IMR-90 (cell line): ENCODE measurements at places on chromosomes 11 and 22. TPM values are rescaled to one million over a fixed set of nuclear protein-coding genes. Genes with fewer than 3 reads are reported as not detected.

Gene TBX1
- 0.03 and 0.13 TPM in 2 replicates for polyA plus RNA-seq

Gene PDE2A
- 0.02 and 0.06 TPM in 2 replicates for polyA plus RNA-seq

Gene MCAT
- 19.7 and 21.2 TPM in 2 replicates for polyA plus RNA-seq

- no peak for DNase-seq
These were observed 22.1 kb downstream of the GDPD5 start for GRCh38 chr11:75503531-75504099.

- peak; percentile 92 for DNase-seq
These were observed 769 bp downstream of the MAFF start for GRCh38 chr22:38202437-38203089.

- DNase-seq = no peak
These were observed 6.1 kb upstream of the ANO1 start for GRCh38 chr11:70071996-70072395.

DNA sequence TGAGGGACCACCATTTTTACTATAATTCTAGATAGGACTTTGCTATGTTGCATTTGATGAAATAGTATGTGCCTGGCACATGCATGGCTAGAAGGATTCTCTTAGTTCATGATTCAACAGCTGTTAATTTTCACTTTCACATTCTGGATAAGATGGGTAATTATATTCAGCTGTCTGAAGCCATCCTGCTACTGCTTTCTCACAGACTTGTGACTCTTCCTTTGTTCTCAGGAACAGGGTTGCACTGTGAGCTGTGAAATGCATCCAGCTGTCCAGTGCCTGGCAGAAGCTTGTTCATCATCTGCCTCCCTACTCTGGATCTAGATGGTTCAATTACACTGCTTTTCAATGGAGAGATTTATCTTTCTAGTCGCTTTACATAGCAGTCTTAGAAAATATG, 610.1 kb upstream of the ANO5 start:
- DNase-seq = no peak

- no peak for DNase-seq
These were observed 96.3 kb downstream of the APIP start for GRCh38 chr11:34819740-34820482.

DNA sequence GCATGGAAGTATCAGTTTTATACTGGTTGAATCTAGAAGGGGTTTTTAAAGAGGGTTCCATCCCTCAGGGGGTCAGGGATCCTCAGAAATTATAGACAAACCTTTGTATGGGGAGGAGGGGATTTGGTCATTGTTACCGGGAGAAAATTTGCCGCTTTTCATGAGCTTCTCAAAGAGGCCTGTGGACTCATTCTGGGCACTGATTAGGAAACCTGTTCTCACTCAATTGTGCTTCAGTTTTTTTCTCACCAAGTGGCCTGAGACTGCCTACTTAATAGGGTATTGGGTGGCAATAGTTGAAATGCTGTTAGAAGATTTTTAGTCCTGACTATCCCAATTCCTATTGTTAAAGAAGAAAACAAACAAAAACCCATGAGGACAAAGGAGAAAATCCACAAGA, 14.0 kb downstream of the MPEG1 start:
- DNase-seq = no peak
